ENCODE measurements at places on chromosomes 3 and 15.

GRCh38 chr3:194064380-194065332, 71.3 kb upstream of the HES1 start:
- no peak for DNase-seq

GRCh38 chr3:123611082-123611481, 26.2 kb upstream of the HACD2 start:
- DNase-seq, result no peak

GRCh38 chr3:190265796-190266195, 56.5 kb downstream of the CLDN1 start:
- no peak for DNase-seq

DNA sequence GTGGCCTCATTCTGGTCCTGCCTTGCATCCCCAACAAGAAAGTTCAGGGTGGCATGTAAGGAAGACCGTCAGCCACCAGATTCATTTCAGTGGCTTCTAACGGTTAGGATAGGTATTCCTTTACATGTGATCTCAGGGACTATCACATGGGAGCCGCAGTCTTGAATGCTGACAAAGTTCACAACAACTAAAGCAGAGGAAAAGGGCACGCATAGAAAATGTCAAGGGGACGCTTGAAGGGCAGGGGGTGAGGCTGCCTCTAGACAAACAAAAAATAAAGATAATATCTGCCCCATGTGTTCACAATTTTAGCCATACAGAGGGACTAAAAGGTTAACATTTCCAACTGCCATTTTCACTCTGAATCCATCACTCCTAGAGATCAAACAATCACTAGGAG, 31.9 kb upstream of the ARL8B start:
- no peak for DNase-seq

- no peak for DNase-seq
Measured at GRCh38 chr3:11145888-11146287, 8.4 kb upstream of the HRH1 start.

GRCh38 chr3:171943262-171944117, 95.9 kb upstream of the FNDC3B start:
- no peak for DNase-seq

DNA sequence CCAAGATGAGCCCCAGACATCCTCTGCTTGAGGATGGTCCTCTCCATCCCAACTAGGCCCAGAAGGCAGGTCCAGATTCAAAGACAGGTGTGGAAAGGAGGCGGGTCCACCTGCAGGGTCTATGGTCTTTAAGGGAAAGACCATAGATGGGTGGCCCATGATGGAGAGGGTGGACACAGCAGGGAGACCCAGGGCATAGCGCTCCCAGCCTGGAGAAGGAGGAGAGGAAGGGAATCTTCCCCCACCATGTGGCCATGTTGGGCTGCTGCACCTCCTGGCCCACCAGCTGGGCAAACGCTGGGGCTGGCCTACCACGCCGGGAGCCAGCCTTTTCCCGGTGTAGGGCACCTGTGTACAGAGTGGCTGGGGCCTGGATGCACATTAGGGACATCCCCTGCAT, 265.2 kb upstream of the TLE3 start:
- peak; percentile 77 for DNase-seq
